ENCODE measurements at places on chromosomes 7 and 10. TPM values are rescaled to one million over a fixed set of nuclear protein-coding genes. Genes with fewer than 3 reads are reported as not detected.

CALHM3 gene
- total RNA-seq = not detected

NRCAM gene
- total RNA-seq = 3.1 TPM

SEC31B gene
- 10.5 TPM for total RNA-seq

CRYGN gene
- total RNA-seq = not detected

FAM237B gene
- total RNA-seq = not detected

TFEC gene
- 0.85 TPM for total RNA-seq

NDUFB8 gene
- total RNA-seq = 222 TPM

APBB1IP gene
- total RNA-seq = 1.3 TPM

IKZF1 gene
- 2.7 TPM for total RNA-seq

CCDC172 gene
- not detected for total RNA-seq

SLC18A3 gene
- total RNA-seq = not detected

PCBD1 gene
- total RNA-seq = 87.4 TPM

SOSTDC1 gene
- 2.3 TPM for total RNA-seq
